ENCODE measurements at places on chromosomes 16 and 17.

DNA sequence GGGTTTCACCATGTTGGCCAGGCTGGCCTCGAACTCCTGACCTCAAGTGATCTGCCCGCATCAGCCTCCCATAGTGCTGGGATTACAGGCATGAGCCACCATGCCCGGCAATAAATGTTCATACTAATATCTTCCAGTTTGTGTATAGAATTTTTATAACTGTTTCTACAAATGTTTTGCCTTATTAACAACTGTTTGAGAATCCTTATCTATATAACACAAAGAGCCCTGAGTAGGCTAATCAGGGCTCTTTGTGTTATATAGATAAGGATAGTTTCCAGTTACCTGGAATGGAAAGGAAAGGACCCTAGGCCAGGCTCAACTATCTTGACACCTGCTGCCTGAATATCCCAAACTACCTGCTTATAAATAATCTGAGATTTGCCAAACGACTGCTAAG is 16.9 kb downstream of the TERF2 start:
- no peak for DNase-seq

- DNase-seq: no peak
These were observed 1.7 kb downstream of the RPRML start for GRCh38 chr17:46977348-46977747.

DNA sequence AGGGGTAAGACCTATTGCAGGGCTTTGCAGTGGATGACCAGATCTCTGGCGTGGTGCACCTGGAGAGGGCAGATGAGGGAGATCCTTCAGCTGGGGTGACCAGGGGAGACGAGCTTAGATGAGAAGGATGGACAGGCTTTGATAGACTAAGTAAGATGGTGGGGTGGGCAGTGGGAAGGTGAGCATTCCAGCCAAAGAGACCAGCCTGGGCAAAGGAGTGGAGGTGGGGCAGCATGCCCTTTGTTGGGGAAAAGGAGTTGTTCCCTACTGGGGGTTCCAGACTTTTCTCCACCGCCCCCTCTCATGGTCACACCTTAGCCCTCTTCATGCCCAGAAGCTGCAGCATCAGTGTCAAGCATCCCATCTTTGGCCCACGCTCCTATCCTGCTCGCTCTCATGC is 27.6 kb downstream of the ANKRD40 start:
- DNase-seq: no peak

DNA sequence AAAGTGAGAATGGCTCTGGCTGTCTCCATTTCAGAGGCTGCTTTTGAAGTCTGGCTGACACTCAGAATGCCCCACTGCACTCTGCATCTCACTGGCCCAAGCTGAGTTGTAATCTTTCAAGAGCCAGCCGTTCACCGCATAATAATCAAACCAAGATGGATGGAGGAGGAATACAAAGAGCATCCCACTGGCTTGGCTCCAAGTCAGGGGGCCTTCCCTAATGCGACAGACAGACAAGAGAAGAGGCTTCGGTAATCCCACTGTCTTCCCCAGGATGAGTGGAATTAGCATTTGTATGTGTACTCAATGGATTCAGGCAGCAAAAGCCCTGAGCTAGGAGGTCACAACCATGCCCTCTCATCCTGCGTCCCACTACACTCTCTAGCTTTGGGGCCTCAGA is 68.0 kb downstream of the CBLN1 start:
- DNase-seq: no peak

- no peak for DNase-seq
These were observed 12.5 kb upstream of the TXNDC11 start for GRCh38 chr16:11755022-11755760.

DNA sequence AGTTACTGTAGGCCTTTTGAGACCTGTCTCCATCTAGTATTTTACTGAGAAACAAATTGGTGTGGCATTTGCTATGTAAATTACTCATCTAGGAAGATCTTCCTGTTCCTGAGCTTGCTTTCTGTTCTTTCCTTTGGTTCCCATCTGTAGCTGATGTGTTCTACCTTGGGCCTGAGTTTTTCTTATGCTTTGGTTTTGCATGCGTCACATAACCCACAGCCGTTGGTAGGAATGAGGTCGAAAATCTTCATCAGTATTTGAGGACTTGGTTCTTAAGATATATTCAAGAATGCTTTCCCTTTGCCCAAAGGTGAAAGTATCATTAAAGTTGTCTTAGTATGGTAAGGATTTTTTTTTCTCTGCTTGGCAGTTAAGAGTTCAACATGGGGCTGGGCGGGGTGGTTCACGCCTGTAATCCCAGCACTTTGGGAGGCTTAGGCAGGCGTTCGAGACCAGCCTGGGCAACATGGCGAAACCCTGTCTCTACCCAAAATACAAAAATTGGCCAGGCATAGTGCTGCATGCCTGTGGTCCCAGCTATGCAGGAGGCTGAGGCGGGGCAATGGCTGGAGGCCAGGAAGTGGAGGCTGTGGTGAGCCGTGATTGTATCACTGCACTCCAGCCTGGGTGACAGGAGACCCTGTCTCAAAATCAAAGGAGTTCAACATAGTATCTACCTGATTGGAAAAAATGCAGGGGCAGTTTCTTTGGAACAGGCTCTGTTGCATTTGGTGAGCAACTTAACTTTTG is 28.8 kb downstream of the IST1 start:
- no peak for DNase-seq

Data from HS-27A (cell line).